ENCODE measurements at places on chromosomes 4 and X.

DNA sequence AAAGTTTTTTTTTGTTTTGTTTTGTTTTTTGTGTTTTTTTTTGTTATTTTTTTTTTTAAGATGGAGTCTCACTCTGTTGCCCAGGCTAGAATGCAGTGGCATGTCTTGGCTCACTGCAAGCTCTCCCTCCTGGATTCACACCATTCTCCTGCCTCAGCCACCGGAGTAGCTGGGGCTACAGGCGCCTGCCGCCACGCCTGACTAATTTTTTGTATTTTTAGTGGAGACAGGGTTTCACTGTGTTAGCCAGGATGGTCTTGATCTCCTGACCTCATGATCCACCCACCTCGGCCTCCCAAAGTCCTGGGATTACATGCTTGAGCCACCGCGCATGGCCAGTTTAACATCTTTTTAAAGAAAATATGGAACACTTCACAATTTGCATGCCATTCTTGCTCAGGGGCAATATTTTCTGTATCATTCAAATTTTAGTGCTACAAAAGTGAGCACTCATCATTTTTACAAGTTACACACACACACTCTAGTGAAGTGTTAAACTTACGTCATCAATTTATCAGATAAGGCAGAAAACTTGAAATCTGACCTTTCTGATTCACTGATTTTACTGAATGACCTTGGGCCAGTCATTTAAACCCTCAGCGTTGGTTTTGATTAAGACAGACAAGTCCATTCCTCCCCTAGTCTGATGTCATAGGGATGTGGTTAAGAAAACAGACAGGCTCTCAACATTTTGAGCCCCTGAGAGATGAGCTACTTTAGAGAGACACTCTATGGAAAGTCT is 61.2 kb downstream of the TRIM2 start:
- DNase-seq, result no peak

DNA sequence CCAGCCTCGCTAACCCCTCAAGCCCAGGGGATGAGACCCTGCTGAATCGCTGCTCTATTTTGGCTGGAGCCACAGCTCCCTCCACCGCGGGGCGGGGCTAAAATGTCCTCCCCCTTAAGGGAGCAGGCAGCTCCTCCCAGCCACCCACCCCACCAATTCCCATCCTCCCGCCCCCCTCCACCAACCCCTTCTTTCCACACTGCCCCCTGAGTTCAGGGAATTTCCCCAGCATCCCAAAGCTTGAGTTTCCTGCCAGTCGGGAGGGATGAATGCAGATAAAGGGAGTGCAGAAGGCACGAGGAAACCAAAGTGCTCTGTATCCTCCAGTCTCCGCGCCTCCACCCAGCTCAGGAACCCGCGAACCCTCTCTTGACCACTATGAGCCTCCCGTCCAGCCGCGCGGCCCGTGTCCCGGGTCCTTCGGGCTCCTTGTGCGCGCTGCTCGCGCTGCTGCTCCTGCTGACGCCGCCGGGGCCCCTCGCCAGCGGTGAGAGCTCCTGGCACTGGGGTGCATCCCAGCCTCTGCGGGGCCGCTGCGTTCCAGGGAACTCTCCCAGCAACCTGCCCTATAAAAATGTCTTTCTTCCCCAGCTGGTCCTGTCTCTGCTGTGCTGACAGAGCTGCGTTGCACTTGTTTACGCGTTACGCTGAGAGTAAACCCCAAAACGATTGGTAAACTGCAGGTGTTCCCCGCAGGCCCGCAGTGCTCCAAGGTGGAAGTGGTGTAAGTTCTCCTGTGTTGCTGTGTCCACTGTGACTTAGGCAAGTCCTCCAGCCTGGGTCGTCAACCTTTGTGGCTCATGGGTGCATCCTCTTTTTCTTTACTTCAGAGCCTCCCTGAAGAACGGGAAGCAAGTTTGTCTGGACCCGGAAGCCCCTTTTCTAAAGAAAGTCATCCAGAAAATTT is at the start of gene CXCL6:
Gene CXCL6, plus strand, starts transcription at position 306 of the 907 bp plus-strand sequence. Its CDS starts 73 bp downstream, at position 379.
- DNase-seq, result no peak

- no peak for DNase-seq
These were observed 47.7 kb downstream of the HMGB3 start for GRCh38 chrX:151030845-151031244.

GRCh38 chr4:47913861-47914219 is 543 bp downstream of the NFXL1 start:
- no peak for DNase-seq

DNA sequence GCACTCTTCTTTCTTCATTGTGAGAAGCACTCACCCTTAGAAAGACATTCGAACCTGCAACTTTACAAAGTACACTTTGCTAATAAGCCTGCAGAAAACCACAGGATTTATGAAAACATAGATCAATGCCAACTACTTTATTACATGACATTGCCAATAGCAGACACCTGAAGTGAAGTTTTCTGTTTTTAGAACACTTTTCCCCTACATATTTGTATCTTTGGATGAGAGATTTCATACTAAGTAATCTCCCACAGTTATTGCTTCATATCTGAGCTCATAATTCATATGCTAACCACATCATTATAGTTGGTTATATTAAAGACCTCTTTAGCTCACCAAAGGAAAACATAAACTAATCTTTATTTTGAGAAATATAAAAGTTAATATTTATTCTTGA is 276.5 kb upstream of the CTSO start:
- DNase-seq, result peak; percentile 9

DNA sequence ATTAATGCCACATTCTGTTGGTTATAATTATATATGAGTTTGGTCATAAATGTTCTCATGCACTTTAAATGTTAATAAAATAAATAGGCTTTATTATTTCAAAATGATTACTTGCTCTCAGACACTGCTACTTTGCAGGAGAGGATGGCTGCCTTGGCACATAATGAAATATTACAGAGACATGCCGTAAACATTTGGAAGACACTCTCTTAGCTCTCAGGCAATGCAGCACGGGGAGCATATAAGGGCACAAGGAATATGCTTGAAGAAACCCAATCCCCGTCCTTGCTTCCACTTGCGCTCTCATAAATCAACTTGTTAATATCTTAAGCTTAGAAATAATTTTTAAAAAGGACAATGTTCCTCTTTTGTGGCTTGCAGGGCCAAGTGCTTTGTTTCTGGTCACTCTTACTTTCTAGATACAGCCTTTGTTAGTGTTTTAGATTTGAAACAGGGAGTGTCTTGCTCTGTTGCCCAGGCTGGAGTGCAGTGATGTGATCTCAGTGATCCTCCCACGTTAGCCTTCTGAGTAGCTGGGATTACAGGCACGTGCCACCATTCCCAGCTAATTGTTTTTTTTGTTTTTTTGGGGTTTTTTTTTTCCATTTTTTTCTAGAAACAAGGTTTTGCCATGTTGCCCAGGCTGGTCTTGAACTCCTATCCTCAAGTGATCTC is 445.0 kb downstream of the SPRY1 start:
- no peak for DNase-seq

DNA sequence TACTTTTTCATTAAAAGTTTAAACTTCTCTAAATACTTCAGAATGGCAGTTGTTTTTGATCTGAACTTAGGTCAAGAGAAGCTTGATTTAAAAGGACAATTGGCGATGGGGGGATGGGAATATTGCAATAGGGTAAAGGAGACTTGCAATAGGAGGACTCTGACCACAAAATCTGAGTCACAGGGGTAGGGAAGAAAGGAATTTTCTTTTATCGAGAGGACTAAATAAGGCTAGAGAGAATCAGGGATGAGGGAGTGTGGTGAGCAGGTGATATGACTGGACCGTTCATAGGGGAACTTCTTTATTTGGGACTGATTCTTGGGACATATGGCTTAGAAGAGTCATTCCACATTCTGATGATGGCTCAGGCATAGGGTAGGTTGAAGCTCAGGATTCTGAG is 1260.2 kb downstream of the ADGRL3 start:
- DNase-seq, result no peak

DNA sequence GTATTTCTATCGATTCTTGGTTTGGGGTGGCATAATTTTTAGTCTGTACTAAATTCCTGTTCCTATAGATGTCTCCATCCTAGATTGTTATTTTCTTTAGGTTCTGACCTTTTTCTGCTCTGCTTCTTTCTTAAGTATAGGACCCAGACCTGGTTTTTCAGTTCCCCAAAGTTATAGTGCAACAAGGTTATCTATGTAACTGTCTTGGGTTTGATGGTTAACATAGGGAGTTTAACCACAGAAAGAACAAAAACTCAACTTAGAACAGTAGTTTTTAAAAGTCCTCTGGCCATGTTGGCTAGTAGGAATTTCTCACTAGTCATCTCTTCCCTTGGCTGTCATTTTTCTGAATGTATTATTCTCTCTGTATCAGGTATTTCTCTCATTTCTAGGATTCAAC is 38.8 kb upstream of the MAD2L1 start:
- no peak for DNase-seq

DNA sequence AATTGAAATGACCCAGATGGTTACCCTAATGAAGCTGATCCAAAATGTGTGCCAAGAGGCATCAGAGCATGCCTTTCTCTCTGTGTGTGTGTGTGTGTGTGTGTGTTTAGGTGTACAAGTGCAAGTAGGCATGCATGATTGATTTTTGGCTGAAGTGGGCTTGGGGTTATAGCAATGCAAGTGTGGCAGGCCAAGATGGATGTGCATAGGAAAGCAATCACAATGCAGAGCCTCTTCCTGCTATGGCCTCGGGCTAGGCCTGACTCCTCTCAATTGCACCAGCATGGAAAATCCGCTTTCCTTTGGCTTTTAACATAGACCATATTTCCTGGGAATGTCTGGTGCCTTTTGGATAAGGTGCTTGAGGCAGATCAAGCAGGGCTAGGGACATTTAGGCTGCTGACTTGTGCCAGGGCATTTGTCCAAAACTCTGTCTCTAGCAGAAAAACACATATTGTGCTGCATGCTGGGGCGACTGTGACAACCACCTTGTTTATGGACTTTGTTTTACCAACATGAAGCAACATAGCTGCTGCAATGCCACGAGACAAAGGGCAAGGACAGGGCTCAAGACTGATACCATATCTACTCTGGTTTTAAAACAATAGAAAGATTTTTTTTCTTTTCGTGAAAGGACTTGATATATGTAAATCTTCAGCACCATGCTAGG is 395.7 kb downstream of the RAPGEF2 start:
- DNase-seq, result no peak

- no peak for DNase-seq
These were observed 7.0 kb downstream of the AMMECR1 start for GRCh38 chrX:110310896-110311295.

GRCh38 chr4:24103434-24104157 is 213.7 kb upstream of the PPARGC1A start:
- DNase-seq, result no peak

- no peak for DNase-seq
These were observed 1.1 kb downstream of the OGT start for GRCh38 chrX:71533851-71534561.

DNA sequence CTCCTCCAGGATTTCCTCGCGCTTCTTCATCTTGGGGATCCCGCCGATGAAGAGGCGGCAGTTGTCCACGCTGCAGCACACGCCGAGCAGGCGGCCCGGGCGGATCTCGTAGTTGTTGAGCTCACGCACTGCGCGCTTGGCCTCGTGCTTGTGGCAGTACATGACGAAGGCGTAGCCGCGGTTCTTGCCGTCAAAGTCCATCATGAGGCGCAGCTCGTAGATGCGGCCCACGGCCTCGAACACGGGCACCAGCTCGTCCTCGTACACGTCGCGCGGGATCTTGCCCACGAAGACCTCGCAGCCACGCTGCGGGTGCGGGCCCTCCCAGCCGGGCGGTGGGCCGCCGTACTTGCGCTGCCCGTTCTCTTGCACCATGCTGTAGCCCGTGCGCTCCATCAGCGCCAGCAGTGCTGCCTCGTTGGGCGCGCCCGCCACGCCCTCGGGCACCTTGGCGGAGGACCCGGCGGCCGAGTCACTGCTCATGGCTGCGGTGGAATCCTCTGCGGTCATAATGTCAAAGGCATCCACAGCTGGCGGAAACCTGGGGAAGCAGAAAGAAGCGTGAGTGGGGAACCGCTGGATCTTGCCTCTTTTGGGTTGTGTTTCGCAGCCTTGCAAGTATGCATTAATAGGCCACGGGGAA is 103.4 kb downstream of the CHRNA9 start:
- no peak for DNase-seq

GRCh38 chr4:66565801-66566200 is 895.5 kb upstream of the EPHA5 start:
- no peak for DNase-seq

GRCh38 chrX:135114392-135114791 is 5.9 kb downstream of the ETDB start:
- no peak for DNase-seq

DNA sequence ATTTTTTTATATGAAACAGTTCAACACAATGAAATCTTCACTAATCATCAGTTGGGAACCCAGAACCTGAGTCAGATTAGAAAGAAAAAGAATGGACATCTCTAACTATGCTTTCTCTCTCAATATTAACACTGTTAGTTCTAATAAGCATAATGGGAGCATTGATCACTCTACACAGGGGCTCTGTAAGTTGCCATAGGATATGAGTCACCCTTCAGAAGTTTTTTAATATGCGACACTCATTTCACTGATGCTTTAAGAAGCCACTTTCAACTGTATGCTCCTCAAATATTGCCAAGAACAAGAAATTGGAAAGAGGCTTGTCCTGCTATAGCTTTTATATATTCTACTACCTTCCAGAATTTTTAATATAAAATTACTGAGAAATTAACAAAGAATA is 187.0 kb downstream of the AASDH start:
- DNase-seq, result no peak

GRCh38 chr4:17958181-17958580 is 63.4 kb downstream of the LCORL start:
- DNase-seq, result no peak

DNA sequence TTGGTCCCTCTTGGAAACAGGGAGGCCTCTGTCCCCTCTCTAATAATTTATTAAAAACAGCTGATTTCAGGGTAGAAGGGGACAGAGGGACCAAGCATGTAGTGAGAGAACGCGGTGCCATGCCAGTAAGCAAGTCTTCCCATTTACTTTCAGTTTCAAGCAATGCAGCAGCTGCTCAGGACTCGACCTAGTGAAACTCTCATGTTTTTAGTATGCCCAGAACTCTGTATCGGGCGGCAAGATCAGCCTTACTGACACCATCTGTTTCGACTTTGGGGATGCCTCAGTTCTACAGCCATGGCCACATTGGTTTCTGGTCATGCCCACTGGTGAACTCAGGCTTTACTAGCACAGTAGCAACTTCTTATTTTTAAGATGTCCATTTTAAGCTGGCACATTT is 40.6 kb downstream of the ZNF81 start:
- DNase-seq, result no peak

GRCh38 chrX:151828439-151829080 is 84.1 kb upstream of the MAGEA4 start:
- DNase-seq, result no peak

DNA sequence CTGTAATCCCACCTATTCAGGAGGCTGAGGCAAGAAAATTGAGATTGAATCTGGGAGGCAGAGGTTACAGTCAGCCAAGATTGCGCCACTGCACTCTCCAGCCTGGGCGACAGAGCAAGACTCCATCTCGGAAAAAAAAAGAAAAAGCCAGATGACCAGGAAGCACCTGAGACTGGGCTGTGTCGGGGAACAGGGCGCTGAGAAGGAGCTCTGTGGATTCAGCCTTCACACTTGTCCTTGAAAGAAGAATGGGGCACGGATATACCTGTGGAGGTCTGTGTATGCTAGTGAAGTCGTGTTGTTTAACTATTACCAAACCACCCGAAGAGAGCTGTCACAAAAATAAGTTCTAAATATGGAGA is 39.3 kb upstream of the TADA2B start:
- no peak for DNase-seq

Data from fibroblast of skin of left quadriceps (primary cell).